ENCODE measurements at places on chromosomes 3 and 15. TPM values are rescaled to one million over a fixed set of nuclear protein-coding genes. Genes with fewer than 3 reads are reported as not detected.
A peak's percentile ranks its signal among the peaks of the same experiment; 100 is the strongest.

- no peak for DNase-seq
Measured at GRCh38 chr3:118970819-118971218, 63.8 kb downstream of the IGSF11 start.

DNA sequence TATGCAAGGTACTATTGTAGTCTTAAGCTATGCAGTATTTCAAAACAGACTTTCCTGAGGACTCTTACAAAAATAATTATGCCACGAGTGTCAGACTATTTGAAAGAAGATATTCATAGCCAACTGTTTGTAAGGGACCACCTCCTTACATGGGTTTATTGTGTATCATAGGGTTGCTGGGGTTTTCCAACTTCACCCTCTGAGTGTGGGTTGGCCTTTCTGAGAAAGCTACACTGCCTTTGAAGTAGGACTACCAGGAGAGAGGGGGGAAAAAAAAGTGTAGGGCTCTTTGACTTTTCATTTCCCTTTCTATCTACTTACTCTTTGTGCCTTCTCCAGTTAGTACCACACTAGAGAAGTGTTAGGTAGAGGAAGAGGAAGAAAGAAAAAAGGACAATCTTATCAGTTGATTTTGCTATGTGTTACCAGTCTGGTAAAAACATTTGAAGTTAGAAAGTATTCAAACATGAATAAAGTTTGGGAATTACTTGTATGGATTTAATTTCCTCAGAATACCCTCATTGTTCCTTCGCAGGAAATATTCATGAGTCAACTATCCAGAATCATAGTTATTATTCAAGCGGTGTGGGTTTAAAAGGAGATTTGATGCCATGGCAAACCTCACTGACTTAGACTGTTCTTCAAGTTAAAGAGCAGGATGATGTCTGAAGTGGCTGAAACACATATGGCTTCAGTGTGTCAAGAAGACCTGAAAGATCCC, 329.3 kb upstream of the THBS1 start:
- DNase-seq, result no peak

- DNase-seq, result no peak
Measured at GRCh38 chr3:149621218-149622005, 36.4 kb downstream of the WWTR1 start.

GRCh38 chr3:178275793-178276192, 260.4 kb upstream of the KCNMB2 start:
- no peak for DNase-seq

- no peak for DNase-seq
Measured at GRCh38 chr15:98703126-98703685, 54.9 kb downstream of the IGF1R start.

GRCh38 chr15:52113235-52113634, 660 bp upstream of the BCL2L10 start:
- DNase-seq, result no peak

GRCh38 chr3:26682406-26682805, 59.8 kb downstream of the LRRC3B start:
- DNase-seq, result no peak

DNA sequence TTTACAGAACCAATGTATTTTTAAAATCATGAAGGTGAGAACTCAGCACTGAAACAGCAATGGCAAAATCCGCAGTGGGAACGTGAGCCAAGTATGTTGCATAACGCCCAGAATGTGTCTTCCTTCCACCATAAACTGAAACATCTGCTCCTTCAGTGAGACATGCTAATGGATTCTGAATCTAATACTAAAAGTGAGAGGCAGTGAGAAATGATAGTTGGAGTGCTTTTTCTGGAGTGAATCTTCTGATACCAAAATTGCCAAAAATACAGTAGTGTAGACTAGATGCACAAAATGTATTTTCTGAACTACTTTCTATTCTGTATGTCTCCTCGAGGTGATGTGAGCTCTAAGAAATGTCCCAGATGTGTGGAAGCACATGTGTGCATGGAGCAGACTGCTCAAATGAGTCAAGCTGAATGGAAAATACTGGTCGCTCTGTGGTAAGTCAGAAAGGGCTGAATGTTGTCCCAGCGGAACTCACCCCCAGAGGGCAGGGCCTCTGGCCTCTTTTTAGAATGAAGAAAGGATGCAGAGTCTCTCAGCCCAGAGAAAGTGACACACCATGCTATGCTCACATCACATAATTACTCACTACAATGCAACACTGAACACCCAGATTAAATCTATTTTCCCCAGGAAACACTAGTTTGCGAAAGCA, 73.0 kb downstream of the ATP10A start:
- no peak for DNase-seq

- DNase-seq, result no peak
Measured at GRCh38 chr3:34777386-34777785, 861.9 kb upstream of the ARPP21 start.

GRCh38 chr3:4738737-4739274, 240.4 kb upstream of the BHLHE40 start:
- no peak for DNase-seq

DNA sequence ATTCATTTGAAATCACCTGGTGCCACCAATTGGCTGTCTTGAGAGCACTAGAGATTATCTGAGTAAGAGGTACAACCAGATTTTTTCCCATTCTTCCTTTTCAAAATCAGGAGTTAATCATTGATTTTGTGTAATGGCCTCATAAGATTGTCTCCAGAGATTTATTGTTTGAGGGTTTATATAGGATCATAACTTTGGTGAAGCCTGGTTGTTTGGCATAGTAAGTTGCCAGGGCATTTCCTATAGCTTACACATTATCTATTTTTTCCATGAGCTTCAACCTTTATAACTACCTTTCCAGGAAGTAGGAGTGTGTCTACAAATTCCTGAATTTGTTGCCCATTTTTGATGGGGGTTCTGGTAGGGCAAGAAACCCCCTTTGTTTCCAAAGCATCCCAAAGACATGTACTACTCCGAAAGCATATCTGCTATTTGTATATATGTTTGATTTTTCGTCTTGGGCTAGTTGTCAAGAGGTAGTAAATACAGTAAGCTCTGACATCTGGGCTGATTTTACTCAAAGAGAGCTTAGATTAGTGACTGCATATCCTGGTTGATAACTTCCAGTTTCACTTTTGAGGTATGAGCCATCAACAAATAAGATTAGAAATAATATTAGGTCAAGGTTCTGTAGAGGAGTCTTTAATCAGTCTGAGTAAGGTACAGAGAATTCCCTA, 11.7 kb upstream of the PRR23B start:
- no peak for DNase-seq

- DNase-seq, result no peak
Measured at GRCh38 chr15:100309109-100310040, 32.4 kb downstream of the ADAMTS17 start.

DNA sequence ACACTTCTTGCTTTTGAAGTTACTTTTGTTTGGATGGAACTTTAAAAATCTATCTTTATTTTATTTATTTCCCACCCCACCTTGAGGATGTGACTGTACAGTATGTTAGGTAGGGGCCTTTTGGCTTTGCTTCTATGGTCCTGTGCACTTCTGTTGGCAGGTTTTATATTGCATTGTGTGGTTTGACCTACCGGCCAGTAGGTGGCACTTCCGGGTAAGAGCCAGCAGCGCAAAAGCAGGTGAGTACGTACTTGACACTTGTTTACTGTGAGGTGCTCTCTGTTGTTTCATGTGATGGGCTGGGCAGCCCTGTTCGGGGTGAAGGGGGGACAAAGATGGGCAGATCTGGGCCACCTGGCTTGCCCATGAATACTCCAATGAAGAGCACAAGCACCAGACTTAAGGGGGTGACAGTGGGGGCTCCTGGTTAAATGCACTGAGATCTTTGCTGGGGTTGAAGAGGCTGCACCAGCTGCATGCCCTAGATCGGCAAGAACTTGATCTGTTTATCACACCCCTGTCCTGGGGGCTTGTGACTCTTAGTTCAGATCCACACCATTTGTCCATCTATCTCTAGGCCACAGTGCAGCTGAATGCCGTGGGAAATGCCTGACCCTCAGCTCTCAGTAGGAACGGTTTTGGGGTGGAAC, 131.6 kb downstream of the NLGN1 start:
- no peak for DNase-seq

DNA sequence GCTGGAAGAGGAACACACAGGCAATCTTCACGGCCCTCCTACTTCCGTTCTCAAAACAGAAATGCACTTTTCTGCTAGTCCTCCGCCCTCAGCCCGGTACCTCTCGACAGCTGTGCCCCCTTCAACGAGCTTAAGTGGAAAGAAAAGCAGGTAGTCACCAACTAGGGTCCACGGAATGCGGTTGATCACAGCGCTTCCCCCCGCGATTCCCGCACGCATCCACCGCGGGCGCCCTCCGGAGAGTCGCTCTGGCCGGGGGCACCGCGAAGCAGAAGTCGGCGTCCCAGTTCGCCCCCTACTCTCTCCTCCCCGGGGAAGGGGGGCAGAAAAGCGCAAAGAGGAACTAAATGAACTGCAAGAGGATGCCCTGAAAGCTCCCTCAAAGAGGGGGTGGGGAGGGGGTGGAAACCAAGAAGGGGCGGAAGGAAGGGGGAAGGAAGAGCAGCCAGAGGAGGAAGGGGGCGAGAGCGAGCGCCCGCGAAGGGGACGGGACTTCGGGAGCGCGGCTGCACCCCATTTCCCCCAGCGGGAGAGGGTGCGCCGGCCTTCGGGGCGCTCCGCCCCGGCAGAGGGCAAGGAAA, 738 bp downstream of the ACAP2 start:
- DNase-seq, result peak; percentile 81

GRCh38 chr3:71962561-71963240, 177.8 kb upstream of the PROK2 start:
- DNase-seq, result no peak

DNA sequence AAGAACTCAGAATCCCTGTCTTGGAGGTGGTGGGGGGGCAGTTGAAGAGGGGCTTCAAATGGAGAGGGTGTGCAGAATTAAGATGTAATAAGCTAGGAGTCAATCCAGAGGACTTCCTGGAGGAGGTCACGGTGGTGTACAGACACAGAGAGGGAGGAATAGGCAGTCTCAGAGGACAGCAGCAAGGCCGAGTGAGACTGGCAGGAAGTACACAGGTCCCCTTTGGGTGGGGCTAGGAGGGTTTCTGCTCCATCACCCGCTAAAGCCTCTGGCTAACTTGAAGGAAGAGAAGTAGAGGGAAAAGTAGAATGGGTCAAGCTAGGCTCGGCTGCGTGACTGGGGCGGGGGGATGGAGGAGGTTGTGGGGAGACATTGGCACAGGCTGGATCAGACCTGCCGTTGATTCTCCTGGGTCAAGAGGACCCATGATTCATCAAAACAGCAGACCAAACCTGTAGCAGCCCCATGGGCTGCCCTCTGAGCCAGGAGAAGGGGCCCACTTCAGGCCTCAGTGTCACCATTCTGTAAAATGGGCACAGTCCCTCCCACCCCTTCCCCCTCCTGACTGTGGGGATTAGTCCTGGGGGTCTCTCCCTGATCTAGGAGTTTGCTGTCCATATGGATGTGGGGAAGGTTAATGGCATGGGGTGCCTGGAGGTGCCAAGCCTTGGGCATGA, 16.9 kb downstream of the CSPG4 start:
- DNase-seq, result no peak

GRCh38 chr3:61650719-61651410, 89.5 kb downstream of the PTPRG start:
- no peak for DNase-seq

DNA sequence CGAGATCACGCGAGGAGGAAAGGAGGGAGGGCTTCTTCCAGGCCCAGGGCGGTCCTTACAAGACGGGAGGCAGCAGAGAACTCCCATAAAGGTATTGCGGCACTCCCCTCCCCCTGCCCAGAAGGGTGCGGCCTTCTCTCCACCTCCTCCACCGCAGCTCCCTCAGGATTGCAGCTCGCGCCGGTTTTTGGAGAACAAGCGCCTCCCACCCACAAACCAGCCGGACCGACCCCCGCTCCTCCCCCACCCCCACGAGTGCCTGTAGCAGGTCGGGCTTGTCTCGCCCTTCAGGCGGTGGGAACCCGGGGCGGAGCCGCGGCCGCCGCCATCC, 1.1 kb upstream of the SETD5 start:
- peak; percentile 93 for DNase-seq

DNA sequence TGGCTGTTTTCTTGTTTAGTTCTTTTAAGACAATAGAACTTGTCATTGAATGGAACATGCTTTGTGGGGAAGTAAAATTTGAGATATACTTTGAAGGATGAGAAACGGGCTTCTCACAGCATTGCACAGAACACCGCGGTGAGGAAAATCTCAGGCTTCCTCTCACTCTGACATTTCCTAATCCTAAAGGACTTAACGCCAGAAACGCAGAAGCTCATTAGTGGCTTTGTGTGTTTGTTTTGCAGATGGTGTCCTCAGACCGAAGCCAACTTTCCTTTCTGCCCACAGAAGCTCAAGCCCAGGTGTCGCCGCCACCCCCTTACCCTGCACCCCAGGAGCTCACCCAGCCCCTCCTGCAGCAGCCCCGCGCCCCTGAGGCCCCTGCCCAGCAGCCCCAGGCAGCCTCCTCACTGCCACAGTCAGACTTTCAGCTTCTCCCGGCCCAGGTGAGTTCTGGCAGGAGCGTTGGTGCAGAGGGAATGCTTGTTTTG, 78.9 kb upstream of the BLM start:
- no peak for DNase-seq

GRCh38 chr3:184728010-184728527, 16.2 kb upstream of the MAGEF1 start:
- DNase-seq, result no peak

The EXD1 gene
- not detected for total RNA-seq

The NPTN gene
- total RNA-seq, result 175 TPM

The GOLGA8F gene
- not detected for total RNA-seq

The ADAMTS7 gene
- 17.8 TPM for total RNA-seq

The FOXP1 gene
- 53.2 TPM for total RNA-seq

The MCTP2 gene
- total RNA-seq, result 1.5 TPM

The FAM3D gene
- not detected for total RNA-seq

The MST1 gene
- total RNA-seq, result 6.4 TPM

The PTX3 gene
- total RNA-seq, result 2.2 TPM

The RPP25 gene
- 1.8 TPM for total RNA-seq

The FSTL1 gene
- total RNA-seq, result 140 TPM

The ZBTB20 gene
- total RNA-seq, result 84.2 TPM

The CLDN11 gene
- 2.9 TPM for total RNA-seq

The DPPA2 gene
- total RNA-seq, result not detected

Measured in cardiac septum (tissue), 1 donor.